Urothelium cell line (cell line): ENCODE measurements at places on chromosomes 16 and 17.

DNA sequence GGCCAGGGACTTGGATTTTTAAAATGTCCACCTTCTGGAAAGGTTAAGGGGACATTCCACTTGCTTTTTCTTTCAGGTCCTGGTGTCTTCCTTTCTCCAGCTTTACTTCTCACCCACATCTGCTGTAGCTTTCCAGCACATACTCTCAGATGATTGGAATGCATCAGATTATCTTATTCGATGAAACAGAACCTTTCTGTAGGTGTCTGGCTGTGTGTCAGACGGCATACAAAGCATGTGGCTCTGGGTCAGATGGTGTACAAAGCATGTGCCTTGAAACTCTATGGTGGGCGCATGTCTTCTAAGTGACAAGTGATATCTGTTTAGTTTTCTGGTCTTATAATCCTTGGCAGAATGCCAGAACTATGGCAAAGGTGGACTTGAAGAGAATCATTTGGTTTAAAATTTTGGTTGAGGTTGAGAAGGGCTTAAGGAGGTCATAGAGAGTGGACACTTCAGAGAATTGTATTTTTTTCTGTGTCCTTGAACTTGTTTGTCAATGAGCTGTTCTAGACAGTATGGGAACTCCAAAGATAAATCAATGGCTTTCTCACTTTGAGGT lies 125.3 kb downstream of the FTO start:
- peak; percentile 50 for DNase-seq

DNA sequence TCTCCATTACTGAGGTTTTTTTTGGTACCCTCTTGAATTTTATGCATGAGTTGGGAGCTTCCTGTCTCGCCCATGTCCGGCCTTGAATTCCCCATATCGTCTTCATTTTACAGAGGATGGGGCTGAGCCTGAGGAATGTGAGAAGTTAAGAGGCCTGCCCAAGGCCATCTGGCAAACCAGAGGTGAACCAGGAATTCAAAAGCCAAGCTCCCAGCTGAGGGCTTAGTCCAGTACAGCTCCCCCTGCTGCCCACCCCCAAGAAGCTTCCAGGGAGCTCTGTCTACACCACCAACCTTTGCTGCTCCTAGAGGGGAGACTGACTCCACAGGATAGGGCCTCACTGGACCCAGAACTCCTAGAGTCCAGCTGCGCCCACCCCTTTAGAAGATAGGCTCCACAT lies 20.7 kb upstream of the C16orf78 start:
- peak; percentile 48 for DNase-seq

- DNase-seq, result no peak
Observed at GRCh38 chr17:74776990-74777389, 845 bp upstream of the NAT9 start.

GRCh38 chr17:42188749-42189650 lies 3.7 kb upstream of the HCRT start:
- DNase-seq, result no peak

DNA sequence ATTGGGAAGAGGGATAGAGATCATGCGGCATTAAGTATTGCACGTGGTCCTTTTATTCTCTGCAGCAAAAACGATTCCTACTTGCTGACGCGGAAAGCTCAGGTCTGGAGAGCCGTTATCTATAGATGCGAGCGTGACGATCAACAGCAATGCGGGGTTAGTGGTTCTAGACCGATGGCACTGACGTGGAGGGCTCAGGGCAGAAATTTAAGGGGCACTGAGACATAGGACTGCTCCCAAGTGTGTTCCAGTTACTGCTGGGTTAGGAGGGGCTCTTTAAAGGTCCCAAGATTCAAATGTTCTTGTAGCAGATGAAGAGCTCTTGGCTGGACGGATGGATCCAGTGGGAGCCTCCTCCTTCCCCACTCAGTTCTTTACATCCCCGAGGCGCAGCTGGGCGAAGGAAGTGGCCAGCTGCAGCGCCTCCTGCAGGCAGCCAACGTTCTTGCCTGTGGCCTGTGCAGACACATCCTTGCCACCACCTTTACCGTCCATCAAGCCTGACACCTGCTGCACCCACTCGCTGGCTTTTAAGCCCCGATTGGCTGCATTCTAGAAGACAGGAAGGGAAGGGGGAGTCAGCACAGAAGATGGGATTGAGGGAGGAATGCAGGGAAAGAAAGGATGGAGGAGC lies 732 bp upstream of the EXOSC6 start:
- no peak for DNase-seq

DNA sequence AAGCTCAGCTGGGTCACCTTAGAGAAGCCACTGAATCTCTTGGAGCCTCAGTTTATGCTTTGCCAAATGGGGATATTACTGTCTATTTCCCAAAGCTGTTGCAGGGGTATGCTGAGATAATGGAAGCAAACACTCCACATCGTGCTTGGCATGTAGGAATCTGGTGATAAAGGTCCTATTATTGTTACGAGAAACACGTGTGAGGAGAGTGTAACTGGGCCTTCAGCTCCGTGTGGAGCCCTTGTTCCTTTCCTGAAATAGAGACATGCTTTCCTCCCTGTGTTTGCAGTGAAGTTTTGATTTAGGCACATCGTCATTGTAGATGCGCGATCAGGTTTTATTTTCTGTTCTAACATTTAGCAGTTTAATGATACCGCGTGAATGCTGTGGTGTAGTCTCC lies 292.4 kb downstream of the CPPED1 start:
- DNase-seq, result no peak
